ENCODE measurements at places on chromosomes 13 and 19.

- DNase-seq, result no peak
Measured at GRCh38 chr19:57282011-57282643, 1.8 kb downstream of the ZNF460 start.

DNA sequence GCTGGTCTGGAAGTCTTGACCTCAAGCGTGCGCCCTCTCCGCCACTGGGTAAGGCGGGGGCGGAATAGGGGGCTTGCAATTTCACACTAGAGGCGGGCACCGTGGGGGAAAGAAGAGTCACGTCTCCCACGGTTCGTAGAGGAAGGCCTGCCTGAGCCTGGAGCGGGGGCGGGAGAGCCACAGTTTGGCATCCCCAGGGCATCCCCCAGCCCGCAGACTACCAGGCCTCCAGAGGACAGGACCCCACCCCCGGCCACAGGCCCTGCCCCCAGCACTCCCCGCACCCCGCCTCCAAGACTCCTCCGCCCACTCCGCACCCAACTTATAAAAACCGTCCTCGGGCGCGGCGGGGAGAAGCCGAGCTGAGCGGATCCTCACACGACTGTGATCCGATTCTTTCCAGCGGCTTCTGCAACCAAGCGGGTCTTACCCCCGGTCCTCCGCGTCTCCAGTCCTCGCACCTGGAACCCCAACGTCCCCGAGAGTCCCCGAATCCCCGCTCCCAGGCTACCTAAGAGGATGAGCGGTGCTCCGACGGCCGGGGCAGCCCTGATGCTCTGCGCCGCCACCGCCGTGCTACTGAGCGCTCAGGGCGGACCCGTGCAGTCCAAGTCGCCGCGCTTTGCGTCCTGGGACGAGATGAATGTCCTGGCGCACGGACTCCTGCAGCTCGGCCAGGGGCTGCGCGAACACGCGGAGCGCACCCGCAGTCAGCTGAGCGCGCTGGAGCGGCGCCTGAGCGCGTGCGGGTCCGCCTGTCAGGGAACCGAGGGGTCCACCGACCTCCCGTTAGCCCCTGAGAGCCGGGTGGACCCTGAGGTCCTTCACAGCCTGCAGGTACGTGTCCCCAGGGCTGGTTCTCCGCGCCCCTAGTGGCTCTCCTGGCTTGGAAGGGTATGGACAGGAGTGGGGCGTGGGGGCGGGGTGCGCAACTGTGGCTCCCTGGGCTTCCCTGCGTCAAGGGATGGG, at the start of gene ANGPTL4:
TSS of gene ANGPTL4 (plus strand) at position 353 of the 969 bp plus-strand sequence. CDS start at position 520, 167 bp downstream.
- DNase-seq, result peak; percentile 27

DNA sequence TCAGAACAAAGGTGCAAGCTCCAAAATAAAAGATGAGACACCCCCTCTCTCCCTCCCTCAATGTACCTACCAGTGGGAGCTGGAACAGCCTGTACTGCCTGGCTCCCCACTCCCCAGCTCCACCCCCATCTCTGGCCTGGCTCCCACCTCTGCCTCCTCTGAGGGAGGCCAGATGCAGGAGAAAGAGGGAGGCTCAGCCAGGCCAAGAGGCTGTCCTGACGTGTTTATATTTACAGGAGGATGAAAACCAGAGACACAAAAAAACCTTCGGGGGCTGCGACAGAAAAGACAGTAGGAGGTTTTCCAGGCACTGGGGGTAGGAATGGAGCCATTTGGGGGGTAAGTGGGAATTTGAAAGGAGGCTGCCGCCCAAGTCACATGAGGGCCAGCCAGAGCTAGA, 19.7 kb downstream of the ARHGEF18 start:
- no peak for DNase-seq

- DNase-seq, result no peak
Measured at GRCh38 chr19:2051773-2052704, 995 bp upstream of the MKNK2 start.

DNA sequence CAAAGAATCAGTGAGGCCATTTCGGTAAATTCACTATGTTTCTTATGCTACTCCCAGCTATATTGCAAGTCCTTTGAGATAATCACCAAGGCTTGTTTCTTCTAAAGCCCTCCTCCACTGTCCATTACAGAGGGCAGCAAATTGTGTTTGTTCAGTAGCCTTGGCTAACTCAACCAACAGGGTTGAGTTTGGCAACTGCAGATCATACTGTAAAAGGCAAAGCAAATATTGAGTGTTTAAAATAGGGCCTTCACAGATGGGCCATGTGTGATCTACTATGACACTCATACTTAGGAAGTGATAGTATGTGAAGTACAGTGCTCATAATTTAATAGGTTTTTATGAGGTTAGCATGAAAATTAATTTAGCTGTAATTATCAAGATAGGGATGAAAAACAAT, 171.3 kb downstream of the DACH1 start:
- DNase-seq, result no peak

GRCh38 chr13:33283195-33283911, 2.2 kb downstream of the STARD13 start:
- DNase-seq, result no peak

- no peak for DNase-seq
Measured at GRCh38 chr19:33691736-33692135, 70.0 kb downstream of the CHST8 start.

DNA sequence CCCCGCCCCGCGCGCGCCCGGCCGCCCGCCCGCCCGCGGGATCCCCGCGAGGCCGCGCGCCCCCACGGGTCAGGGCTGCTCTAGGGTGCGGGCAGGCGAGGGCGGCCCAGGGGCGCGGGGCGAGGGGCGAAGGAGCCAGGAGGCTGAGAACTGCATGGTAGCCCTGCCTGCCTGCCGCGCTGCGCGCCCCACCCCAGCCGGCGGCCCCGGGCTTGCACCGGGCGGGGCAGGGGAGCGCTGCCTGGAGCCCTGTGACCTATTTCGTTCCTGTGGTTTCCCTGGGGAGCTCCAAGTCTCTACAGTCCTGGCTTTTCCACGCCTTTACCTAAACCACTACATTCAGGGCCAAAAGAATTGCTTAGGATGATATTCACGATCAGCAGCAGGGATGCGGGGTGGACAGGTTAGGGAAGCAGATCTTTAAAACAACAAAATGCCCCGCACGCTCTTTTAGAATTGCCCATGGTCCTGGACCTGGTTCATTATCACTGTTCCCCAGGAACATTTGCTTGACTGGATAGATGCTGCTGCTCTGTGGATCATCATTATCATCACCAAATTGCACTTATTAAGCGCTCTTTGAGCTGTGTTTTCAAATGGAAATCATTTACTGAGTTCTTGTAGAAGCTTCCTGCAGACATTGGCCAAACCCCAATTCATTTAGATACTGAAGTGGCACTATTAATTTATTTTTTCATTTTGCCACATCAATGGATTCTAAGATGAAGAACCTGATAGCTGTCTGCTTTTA, 421 bp upstream of the GPR12 start:
- no peak for DNase-seq

DNA sequence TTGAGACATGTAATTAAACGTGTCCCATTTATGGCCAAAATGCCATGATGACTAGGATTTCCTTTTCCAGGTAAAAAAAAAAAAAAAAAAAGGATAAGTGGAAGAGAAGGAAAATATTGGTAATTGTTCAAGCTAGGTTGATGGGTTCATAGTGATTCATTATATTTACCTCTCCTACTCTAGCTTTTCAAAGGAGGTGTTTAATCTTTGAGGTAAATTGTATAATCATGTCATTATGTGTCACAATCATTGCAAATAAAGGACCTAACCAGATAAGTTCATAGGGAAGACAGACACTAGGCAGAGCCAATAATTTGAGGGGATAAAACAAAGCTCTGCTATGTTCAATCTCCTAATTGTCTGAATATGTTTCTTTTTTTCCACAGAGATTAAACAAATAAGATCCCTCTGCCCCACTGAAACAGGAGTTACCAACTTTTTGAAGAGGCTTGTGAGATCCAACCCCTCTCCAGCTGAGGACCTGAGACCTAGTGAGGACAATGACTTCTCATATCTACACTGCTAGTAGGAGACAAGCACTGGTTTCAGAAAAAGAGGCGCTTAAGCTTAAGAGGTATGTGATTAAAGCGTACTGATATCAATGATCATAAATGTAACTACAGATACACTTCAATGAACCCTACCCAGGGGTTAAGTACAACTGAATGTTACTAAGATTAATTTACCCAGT, 61.4 kb downstream of the USP12 start:
- DNase-seq, result no peak

GRCh38 chr13:35720690-35721554, 244.4 kb upstream of the MAB21L1 start:
- peak; percentile 76 for DNase-seq

DNA sequence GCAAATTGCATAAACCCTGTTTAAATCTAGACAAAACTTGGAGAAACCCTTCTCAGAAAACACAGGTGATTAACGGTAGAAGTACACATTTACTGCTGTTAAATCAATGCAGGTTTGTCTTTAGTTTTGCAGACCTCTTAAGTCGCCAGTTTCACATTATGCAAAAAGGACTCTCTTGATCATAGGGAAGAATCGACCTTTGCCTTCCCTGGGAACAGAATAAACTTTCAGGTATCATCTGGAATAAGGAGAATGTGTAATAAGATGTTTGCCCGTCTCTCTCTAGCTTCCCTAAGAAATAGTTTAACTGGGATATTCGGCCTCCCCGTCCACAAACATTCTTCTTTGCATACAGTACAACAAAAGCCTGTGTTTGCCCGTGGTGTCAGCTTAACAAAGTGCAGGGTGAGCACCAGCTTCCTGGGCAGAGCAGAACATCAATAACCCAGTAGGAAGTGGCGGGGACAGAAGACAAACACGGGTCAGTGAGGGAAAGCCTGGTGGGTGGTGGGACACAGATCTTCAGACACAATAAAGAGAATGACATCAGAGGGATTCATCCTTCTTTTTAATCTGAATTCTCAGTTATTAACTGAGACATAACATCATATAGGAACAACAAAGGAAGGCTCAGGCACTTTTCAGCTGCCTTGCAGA, 1077.7 kb upstream of the SLC10A2 start:
- DNase-seq, result no peak

All from neural crest cell (in vitro differentiated cells).